ENCODE measurements at places on chromosomes 13 and 19.

DNA sequence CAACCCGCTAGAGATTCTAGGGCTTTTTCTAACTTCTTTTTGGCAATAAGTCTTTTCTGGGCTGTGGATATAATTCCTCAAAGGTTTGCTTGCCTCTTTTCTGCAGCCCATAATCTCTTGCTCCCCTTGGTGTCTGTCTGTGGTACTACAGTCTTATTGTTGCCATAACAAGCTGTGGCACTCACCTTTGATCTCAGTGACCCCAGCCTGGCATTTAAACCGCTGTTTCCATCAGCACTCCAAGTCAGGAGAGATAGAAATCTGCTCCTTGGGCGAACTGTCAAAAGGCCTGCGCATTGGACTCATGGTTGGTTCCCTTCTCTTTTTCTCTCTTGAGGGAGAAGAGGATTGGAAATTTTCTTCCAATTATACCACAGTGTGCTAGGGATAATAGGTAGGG lies 14.5 kb upstream of the MPHOSPH8 start:
- DNase-seq: no peak

DNA sequence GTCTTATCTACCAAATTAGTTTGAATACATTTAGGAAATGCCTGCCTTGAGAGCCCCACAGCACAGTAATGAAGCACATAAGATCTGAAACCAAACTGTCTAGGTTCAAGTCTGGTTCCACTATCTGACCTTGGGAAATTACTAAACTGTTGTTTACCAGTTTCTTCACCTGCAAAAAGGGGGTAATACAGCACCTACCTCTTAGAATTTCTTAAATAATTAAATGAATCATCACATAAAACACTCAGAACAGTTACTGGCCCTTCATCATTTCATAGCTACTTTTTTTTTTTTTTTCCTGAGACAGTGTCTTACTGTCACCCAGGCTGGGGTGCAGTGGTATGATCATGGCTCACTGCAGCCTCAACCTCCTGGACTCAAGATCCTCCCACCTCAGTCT lies 59.6 kb downstream of the USP12 start:
- no peak for DNase-seq

- DNase-seq: no peak
These were observed 983.7 kb downstream of the SLITRK1 start for GRCh38 chr13:82898586-82898985.

DNA sequence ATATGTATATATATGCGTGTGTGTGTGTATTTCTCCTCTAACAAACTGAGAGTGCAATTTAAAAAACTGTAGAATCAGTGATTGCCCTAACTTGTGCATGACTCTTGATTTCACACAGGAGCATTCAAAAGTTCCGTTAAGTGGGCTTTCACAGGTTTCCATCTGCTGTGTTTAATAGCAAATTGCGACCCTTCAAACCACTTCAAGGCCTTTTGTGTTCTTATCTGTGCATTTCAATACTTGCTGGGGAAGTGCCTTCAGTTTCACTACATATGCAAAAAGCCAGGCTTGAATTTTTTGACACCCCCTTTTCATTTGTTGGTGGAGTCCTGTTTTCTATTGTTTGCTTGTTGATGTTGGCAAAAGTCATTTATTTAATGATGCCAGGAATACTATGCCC lies 158.0 kb downstream of the TM9SF2 start:
- peak; percentile 73 for DNase-seq

GRCh38 chr19:6914321-6914720 lies 26.9 kb downstream of the ADGRE1 start:
- no peak for DNase-seq

DNA sequence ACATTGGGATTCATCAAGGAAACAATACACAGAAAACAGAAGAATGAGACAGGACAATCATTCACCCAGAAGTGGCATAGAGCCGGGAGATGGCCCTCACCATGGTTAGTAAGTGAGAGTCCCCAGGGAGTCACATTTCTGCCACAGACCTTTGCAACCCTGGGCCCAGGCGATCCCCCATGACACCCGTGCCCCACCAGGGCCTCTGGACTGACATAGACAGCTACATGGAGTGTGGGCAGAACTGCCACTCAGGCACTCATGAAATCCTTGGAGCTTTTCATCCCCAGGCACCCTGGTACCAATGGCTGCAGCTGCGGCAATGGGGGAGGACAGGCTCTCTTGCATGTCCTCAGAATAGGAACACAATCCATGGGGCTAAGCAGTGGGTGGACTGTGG lies 174.5 kb upstream of the TRPC4 start:
- no peak for DNase-seq

- DNase-seq: no peak
These were observed 1.7 kb upstream of the NCLN start for GRCh38 chr19:3183721-3184641.

DNA sequence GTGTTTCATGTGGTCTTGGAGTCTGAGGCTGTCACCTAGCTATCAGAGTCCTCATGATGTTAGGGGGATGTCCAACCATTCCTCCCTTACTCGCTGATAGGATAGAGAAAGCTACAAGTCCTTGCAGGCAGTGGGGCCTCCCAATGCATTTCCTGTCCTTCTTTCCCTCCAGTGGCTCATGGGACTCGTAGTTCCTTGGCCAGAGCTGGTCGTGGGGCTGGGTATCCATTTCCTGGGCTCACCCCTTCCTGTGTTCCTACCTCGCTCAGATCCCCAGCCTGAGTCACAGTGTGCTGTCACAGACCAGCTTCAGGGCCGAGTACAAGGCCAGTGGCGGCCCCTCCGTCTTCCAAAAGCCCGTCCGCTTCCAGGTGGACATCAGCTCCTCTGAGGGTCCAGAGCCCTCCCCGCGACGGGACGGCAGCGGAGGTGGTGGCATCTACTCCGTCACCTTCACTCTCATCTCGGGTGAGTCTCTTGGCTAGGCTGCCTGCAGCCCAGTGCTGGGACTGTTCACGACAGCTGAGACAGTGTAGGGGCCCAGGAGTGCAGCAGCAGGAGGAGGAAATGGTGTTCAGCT lies 19.1 kb downstream of the TMEM150B start:
- DNase-seq: no peak

- DNase-seq: no peak
These were observed 10.3 kb upstream of the CACNG7 start for GRCh38 chr19:53898636-53899341.

GRCh38 chr13:99993660-99994637 lies 12.4 kb downstream of the ZIC2 start:
- no peak for DNase-seq

DNA sequence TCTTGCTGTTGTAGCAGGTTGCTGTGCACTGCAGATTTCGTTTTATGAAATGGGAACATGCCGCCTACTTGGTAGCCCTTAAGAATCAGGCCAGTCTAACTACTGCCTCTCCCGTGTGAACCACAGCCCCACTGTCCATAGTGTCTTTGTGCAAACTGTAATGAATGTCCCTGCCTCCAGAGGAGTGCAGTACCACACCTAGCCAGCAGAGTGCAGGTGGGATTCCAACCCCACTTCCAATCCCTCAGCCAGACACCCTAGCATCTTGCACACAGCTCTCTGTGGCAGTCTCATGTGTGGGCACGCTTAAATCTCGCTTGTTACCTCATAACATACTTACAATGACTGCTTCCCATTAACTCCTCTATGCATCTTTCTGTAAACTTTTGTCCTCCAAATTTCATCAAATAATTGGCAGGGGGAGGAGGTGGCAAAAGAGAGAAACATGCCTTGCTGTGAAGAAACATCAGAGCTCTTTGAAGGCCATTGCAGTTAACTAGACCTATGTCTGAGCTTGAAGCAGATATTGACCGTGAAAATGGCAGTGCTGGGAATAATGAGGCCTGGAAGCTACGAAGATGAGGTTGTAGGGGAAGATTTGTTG lies 47.2 kb downstream of the ZAR1L start:
- no peak for DNase-seq

DNA sequence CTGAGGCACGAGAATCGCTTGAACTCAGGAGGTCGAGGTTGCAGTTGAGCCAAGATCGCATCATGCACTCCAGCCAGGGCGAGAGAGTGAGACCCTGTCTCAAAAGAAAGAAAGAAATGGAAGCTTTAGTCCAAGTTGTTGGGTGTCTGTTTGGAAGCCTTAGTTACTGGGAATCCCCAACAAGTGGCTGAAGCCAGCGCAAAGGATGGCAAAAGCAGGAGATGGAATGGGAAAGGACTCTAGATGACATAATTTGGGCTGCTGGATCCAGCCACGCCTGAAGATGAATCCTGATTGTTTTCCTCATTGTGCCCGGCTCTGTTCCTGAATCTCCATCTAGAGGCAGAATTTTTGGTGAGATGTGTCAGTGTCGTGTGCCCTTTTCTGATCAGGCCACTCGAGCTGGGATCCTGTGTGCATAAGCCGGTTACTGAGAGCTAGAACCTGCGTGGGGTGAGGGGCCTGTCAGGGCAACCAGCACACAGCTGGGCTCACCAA lies 18.1 kb downstream of the CEBPA start:
- DNase-seq: no peak

- DNase-seq: no peak
These were observed 14.6 kb downstream of the HIF3A start for GRCh38 chr19:46311444-46311843.

GRCh38 chr13:40420160-40420740 lies 246.2 kb downstream of the FOXO1 start:
- DNase-seq: no peak

DNA sequence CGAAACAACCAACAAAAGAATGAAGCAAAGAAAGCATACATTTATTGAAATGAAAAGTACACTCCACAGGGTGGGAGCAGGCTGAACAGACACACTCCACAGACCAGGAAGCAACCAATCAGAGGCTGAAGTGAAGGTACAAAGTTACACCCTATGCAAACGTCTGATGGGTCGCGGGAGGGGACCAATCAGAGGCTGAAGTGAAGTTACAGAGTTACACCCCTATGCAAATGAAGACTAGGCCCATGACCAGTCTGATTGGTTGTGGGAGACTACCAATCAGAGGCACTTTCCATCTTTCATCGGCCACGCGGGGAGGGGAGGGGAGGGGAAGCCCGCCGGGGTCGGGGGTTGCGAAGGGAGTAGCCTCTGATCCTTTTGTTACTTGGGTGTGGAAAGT lies 12.4 kb upstream of the FBL start:
- no peak for DNase-seq
